ENCODE measurements at places on chromosomes 7 and 10.
A peak's percentile ranks its signal among the peaks of the same experiment; 100 is the strongest.

- DNase-seq: no peak
Observed at GRCh38 chr10:42476101-42476500, 162.3 kb downstream of the ZNF33B start.

- no peak for DNase-seq
Observed at GRCh38 chr7:121301446-121302213, 27.2 kb upstream of the WNT16 start.

- no peak for DNase-seq
Observed at GRCh38 chr10:124458473-124458872, 3.1 kb upstream of the LHPP start.

DNA sequence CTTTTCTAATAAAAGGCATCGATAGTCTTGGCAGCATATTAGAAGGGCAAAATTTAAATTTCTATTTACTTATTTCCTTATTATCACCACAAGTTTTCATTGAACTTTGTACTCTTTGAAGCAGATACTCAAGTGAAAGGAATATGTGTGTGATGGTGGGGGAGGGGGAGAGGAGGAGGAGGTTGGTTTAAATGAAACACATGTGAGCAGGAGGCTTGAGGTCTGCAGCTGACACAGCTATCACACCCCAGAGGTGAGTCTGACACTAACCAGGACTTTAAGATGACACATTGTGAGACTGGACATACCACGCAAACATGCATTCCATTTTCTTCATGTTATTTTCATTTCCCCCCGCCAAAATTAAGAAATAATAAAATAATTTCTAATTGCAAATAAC, 63.3 kb downstream of the CTTNBP2 start:
- DNase-seq: no peak

- DNase-seq: no peak
Observed at GRCh38 chr10:60368875-60369546, 20.7 kb downstream of the ANK3 start.

DNA sequence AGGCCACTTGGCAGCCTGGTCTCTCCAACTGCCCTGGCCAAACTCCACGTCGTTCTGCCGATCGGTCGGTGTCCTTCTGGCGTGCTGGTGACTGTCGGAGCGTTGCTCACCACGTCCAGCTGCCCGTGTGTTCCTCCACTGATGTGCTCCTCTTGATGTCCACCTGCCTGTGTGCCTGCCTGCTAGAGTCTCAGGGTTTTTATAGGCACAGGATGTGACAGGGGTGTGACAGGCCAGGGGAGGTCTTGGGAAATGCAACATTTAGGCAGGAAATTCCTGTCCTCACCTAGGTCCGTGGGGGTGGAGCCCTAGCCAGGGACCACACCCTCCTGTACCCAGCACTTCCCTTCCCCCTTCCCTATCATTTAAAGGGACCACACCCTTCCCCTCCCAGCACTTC, 25.2 kb upstream of the CFAP46 start:
- no peak for DNase-seq

- DNase-seq: peak; percentile 74
Observed at GRCh38 chr7:141585592-141586510, 34.6 kb downstream of the AGK start.

- DNase-seq: no peak
Observed at GRCh38 chr10:3485057-3485686, 299.8 kb downstream of the KLF6 start.

DNA sequence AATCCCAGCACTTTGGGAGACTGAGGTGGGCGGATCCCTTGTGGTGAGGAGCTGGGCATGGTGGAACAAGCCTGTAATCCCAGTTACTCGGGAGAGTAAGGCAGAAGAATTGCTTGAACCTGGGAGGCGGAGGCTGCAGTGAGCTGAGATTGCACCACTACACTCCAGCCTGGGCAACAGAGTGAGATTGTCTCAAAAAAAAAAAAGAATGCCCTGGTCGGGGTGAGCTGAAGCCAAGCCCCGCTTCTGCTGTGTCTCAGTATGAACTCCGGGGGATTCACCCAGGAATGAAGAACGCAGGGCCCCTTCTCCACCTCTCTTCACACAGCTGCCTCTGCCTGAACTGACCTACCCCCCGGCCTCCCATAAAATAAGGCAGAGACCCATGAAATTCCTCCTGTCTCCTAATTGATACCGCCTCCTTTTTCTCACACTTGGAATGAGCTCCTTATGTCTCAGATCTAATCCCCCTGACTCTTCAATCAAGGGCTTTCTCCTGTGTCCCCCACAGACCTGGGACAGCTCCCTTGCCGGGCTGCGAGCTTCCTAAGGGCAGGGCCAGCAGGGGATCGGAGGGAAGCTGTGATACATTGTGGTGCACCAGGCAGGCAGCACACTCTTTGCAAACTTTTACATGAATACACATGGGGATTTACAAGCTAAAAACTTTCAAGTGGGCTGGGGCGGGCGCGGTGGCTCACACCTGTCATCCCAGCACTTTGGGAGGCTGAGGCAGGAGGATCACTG, 911 bp upstream of the ZP3 start:
- no peak for DNase-seq

GRCh38 chr10:114058297-114058696, 14.6 kb downstream of the ADRB1 start:
- DNase-seq: no peak
